Amniotic stem cell (primary cell): ENCODE measurements at places on chromosomes 11 and 22.

GRCh38 chr11:1438967-1439330 is 47.6 kb downstream of the MOB2 start:
- DNase-seq, result no peak

DNA sequence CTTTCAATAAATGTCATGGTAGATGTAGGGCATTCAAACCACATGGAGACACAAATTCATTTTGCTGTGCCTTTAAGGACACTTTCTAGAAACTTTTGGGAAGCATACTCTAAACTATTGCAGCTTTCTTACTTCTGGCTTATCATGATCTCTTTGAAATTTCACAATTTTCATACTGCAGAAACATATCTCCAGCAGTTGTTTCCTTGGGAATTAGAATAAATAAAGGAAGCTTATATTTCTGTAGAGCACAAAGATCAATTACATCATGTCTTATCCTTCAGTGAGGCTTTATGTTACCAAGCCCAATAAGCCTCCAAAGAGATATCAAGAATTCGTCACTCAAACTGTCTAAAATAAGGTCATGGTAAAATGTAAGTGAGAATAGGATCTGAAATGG is 74.5 kb upstream of the RAB38 start:
- no peak for DNase-seq

- no peak for DNase-seq
These were observed 139.7 kb downstream of the BRD1 start for GRCh38 chr22:49687786-49688515.

- DNase-seq, result no peak
These were observed 72.0 kb upstream of the MPEG1 start for GRCh38 chr11:59284773-59285129.

- no peak for DNase-seq
These were observed 12.5 kb upstream of the PTS start for GRCh38 chr11:112213753-112214152.

DNA sequence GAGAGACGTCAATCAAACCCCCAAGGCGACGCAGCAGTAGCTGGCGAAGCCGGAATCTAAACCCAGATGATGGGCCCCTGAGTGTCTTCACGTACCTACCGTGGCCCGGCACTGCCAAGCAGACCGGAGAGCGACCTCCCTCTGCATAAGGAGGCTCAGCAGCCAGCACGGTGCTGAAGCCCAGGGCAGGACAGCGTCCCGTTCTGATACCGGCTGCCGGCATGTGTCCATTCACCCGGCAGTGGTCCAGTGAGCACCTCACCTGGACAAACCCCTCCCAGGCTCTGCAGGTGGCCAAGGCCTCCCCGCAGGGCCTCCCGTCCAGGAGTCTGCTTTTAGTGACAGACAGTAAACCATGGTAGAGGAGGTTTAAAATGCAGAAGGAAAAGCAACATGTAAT is 142.0 kb downstream of the BRD1 start:
- DNase-seq, result no peak

DNA sequence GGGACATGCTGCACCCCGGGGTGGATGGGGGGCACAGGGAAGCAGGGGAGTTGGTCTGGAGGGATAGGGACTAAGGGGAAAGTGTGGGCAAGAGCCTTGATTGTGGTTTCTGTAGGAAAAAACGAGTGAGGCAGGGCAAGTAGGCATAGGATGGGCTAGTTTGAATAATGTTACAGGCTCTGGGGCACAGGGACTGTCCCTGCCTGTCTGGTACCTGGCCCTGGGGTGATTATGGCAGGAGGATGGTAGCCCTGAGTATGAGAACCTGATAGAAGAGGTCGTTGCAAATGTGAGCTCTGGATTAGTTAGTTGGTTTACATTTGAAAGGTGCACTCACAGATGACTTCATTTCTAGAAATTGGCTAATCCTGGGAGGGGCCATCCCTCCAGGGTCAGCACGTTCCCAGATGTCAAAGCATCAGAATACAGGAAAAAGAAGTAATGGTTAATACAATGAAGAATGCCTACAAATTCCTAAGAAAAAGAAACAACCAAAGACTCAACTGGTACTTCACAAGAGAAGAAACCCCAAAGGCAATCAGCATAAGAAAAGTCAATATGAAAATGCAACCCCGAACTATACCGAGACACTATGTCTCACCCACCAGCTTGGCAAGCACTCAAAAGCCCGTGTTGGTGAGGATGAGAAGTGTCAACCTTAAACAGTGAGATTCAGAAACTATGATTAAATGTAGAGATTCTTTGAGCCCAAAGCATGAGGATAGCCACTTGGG is 11.3 kb upstream of the SMIM38 start:
- DNase-seq, result no peak

DNA sequence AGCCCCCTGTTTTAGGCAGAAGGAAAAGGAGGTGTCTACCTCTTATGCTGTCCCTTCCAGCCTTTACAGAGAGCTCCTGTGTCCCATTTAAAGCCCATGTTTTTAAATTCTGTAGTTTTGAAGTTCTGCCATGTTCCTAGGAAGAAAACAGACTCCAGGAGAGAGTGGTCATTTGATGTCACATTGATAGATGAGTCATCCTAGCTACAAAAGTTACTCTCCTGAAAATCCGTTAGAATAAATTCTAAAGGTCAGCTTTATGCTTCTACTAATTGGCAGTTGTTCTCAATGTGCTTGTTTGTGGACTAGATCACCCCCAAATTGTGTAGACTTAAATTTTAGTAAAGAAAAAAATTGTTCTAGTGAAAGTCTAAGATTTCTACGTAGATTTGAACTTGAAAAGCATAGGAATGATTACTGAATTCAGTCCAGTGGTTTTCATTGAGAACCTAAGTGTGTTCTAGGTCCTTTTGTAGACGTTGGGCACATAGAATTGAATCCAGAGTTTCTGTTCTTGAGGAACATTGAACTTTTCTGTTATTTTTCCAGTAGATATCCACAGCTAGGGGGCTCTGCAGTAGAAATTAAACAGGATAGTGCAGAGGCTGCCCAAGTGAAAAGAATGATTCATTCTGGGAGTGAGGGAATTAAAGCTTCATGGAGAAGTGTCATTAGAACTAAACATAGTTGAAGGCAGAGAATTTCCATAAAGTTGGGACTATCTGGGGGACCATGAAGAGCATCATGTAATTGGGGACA is 140.6 kb upstream of the RASSF10 start:
- DNase-seq, result no peak

DNA sequence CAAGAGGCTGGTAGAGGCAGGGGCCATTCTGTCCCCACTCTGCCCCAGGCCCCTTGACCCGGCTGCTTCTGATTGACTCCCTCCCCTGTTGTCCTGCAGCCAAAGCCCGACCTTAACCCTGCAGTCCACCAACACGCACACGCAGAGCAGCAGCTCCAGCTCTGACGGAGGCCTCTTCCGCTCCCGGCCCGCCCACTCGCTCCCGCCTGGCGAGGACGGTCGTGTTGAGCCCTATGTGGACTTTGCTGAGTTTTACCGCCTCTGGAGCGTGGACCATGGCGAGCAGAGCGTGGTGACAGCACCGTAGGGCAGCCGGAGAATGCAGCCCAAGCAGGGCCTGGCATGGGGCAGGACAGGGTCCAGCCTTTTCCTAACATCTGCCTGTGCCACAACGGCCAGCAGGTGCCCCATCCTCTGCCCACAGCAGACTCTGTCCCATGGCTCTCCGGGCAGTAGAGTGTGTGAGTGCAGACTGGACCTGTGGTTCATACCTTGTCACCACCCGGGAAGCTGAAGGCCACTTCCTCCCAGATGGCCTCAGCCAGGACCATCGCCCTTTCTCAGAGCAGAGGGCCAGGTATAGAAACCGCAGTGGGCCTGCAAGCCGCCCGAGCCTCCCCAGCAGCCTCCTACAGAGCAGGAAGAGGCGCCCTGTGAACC is 26.8 kb upstream of the MGAT3 start:
- DNase-seq, result no peak

DNA sequence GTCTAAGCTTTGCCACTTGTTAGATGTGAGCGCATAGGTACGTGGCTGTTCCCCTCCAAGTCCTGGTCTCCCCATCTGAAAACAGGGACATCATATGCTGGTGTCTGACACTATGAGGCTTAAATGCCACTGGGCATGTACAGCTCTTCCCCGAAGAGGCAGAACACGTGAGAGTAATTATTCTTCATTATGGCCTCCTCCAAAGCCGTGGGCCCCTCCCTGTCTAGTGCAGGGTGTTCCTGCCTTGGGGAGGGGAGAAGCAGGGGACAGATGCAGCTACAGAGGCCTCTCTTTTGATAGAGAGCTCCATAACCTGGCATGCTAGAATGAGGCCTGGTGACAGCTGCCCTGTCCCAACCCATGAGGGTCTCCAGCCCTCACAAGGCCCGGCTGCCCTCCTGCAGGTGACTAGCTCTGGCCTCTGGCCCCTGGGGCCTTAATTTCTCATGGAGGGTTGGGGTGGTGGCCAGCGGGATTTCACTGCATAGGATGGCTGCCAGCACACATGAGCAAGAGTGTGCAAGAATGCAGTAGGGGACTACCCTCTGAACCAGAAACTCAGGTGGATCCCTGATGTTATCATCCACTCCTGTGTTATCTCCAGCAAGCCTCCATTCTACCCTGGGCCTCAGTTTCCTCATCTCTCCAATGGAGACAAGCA is 334.6 kb downstream of the MN1 start:
- no peak for DNase-seq

DNA sequence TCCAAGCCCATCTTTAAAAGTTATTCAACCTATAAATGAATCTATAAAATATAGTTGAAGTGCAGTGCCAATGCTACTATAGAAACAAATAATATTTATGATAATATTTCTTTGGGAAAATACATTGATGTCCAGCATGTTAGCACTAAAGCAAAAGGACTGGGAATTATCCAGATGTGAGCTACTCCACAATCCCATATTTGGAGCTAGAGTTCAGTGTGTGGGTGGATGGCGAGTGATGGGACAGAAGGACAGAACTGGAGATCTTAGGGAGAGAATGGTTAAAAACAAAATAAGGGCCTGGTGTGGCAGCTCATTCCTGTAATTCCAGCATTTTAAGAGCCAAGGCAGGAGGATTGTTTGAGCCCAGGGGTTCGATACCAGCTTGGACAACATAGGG is 216.8 kb downstream of the TMEM135 start:
- no peak for DNase-seq

DNA sequence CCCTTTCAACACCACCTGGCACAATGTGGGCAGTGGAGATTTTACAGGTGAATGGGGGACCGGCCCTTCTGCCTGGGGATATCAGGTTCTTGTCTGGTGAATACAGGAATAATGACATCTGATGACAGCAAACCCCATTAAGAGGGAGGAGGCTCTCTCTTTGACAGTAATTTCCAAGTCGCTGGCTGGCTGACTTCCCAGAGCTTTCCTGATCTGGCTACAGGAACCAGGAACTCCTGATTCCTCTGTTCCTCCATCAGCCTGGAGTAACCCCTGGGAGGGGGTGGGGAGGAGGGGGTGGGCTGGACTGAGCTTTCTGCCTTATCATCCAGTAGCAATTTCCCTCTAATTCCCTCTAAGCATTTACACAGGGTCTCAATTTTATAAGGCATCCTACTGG is 3.7 kb upstream of the MIEF1 start:
- no peak for DNase-seq

DNA sequence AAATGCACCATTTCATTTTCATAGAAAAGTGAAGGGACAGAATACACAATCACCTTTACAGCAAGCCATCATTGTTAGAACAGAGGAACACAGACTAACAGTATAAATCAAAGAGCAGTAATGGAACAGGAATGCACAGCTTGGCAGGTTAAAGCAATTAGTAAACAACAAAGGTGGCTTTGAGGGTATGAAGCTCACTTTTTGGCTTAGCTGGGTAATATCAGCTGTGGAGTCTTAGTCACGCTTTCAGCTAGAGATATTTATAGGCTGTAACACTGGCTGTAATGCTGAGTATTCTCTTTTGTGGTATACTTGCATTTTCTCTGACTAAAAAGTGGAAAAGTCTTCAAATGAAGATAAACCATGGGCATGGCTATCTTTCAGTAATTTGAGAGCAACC is 1780.5 kb downstream of the LRRC4C start:
- DNase-seq, result no peak

- no peak for DNase-seq
These were observed 9.6 kb downstream of the CDPF1 start for GRCh38 chr22:46240506-46240905.

- DNase-seq, result peak; percentile 71
These were observed 243.9 kb upstream of the SYN3 start for GRCh38 chr22:33302049-33302545.

DNA sequence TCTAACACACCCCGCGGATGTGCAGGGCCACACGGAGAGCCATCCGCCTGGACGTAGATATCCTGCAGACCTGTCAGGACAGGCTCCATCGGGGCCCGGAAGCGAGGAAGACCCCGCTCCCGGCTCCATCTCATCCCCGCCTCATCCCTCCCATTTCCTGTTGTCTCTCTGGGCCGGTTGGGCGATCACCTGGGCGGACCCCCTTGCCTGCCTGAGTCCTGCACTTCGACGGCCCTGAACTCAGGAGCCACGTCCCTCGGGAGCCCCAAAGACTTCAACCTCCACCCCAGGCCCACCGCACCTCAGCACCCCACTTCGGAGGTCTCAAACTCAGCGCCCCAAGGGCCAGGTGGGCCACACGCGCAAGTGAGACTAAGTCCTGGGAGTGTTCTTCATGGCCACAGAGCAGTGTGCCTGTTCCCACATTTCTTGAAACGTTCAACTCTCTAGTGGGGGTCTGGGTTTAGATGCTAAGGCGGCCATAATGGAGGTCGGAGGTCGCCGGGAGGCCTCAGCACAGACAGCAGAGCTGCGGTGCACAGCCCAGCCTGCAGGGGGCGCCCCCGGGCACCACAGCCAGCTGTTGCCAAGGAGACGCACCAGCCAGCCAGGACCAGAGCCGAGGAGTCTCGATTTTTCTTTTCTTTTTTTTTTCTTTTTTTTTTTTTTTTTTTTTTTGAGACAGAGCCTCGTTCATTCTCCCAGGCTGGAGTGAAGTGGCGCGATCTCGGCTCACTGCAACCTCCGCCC is 26.0 kb upstream of the FADD start:
- DNase-seq, result no peak

GRCh38 chr11:105878510-105878909 is 143.5 kb downstream of the MSANTD4 start:
- no peak for DNase-seq

GRCh38 chr11:57500515-57500914 is 15.0 kb downstream of the SLC43A1 start:
- DNase-seq, result no peak

GRCh38 chr11:68828155-68828931 is 13.4 kb downstream of the CPT1A start:
- no peak for DNase-seq

DNA sequence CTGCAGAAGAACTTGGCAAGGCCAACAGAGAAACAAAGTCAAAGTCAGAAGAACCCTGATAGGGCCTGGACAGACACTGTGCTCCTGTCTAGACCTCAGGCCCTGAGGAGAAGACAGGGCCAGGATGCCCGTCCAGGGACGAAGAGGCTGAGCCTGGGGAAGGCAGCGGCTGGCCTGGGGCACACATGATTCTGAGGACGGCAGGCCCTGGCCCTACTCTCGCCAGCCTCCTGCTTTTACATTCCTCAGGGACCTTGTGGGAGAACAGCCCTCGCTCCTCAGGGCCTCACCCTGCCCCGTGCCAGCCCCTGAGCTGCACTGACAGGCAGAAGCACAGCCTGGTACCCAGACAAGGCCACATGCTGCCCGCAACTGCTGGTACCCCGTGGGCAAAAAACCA is 43.6 kb upstream of the TTLL12 start:
- no peak for DNase-seq
